ENCODE measurements at places on chromosomes 4 and X.
A peak's percentile ranks its signal among the peaks of the same experiment; 100 is the strongest.

DNA sequence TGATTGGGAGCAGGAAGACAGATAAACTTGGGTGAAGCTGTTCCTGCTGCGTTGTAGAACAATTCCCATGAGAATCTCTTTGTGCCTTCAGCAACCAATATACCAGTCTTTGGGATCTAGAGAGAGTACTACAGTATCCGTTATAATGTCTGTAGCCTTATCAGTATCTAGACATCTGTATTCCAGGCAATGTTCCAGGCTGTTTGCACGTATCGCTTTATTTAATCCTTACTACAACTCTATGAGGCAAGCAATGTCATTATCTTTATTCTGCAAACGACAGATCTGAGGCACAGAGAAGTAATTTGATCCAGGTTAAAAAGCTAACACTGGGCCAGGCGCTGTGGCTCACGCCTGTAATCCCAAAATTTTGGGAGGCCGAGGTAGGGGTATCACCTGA lies 251.6 kb downstream of the ARHGAP24 start:
- no peak for DNase-seq

GRCh38 chr4:86924811-86925210 lies 10.0 kb upstream of the AFF1 start:
- peak; percentile 77 for DNase-seq

DNA sequence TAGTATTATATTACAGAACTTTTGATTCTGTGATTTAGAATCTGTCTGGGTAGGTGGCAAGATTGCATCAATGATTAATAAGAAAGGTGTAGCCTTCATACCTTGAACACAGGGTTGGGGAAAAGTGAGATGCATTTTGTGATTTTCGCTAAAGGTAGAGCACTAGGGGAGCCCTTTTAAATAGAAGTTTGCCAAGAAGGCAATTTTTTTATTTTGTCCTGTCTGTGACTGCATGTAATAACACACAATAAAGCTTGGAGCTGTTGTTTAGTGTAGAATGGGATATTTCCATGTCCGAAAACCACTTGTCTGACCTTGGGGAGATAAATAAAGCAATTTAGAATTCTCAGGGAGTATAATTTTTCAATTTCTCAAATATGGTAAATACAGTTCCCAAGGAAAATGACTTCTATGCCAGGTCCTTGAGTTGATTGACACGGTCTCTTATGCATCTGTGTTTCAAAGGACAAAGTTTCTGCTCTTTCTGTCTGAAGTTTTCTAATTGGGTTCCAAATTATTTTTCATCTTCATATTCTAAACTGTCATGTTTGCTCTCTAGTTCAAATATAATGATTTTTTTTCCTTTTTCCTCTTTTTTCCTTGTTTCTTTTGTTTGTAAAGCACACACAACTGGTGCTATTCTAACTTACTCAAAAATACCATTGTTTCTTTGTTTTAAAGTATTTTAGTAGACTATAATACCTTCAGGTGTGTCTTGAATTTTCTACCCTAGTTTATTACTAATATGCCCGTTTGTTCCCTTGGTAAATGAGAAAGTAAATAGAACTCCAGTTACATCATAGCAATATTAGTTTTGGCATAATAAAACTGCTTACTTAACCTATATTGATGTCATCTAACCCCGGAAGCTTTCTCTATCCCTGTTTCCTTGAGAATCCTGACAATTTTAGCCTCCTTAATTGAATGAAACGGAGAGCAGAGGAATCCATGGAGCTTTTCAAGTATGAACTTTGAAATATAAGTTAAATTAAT lies 87.8 kb upstream of the BMPR1B start:
- DNase-seq = peak; percentile 32

DNA sequence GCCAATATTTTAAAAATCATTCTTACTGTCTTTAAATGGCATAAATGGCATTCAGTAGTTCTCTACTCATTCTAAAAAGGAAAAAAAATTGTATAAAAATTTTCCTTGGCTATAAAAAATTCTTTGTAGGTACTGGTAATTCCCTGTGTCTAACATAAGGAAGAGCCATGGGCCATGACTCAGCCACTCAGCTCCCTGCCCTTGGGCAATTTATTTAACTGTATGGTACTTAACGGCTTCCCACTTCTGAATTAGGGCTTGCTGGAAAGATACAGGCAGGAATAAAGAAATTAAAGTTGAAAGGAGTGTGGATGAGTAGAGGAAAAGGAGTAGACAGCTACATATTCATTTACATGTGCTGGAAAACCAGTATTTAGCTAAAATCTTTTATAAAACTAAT lies 30.6 kb downstream of the ABHD18 start:
- peak; percentile 42 for DNase-seq

GRCh38 chr4:89373394-89373793 lies 65.8 kb upstream of the GPRIN3 start:
- DNase-seq = no peak

DNA sequence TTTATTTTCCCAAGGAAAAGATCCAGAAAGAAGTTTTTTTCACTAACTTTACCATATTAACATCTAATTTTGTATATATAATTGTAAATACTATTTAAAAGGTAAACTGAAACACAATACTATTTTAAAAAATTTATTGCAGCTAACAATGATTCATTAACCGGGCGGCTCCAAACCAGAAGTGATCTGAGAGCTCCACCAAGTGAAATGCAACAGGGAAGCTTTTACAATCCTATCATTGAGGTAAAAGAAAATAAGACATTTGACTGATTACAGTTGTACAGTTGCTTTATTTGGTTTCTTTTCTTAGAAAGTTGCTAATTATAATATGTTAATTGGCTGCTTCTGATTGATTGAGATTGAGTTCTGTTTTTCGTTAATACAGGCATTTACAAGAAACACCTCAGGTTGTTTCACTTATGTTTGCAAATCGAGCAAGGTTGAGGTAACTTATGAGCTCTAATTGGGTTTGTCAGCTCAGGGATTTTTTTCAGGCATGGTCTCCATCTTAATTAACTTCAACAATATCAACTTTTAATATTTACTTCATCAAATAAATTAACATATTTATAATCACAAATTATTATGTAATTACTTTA lies 220.2 kb upstream of the UGT8 start:
- peak; percentile 16 for DNase-seq

DNA sequence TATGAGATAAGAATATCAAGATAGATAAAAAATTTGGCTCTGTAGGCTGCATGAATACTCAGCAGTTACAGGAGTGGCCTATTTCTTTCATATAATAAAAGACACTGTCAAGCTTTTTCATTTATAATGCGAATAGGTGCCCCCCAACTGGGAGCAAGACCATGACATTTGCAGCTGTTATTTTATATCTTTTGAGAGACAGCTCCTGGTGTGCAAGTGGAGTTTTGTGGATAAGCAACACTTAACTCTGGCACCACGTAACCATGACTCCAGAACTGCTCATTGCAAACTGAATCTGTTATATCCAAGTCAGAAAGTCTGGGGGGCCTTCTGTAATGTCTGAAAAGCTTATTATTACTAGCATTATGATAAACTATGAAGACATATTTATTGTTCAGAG lies 1372.4 kb downstream of the C4orf33 start:
- no peak for DNase-seq

- no peak for DNase-seq
Observed at GRCh38 chr4:37424753-37425152, 180.2 kb downstream of the NWD2 start.

GRCh38 chr4:48841045-48841827 lies 10.3 kb downstream of the OCIAD1 start:
- DNase-seq = no peak

DNA sequence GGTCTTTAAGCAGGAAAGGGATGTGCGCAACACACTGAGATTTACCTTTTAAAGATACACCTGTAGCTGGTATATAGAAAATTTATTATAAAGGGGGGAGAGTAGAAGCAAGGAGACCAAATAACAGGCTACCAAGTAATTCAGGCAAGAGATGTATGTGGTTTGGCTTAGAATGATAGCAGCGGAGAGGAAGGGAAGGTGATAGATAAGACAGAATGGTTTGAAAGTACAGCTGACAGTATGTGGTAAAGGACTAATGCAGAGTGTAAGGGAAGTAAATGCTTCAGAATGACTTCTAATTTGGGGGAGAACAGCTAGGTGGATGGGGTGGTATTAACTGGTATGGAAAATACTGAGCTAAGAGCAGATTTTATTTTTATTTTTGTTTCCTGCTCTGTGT lies 308.9 kb downstream of the ANTXR2 start:
- DNase-seq = no peak

DNA sequence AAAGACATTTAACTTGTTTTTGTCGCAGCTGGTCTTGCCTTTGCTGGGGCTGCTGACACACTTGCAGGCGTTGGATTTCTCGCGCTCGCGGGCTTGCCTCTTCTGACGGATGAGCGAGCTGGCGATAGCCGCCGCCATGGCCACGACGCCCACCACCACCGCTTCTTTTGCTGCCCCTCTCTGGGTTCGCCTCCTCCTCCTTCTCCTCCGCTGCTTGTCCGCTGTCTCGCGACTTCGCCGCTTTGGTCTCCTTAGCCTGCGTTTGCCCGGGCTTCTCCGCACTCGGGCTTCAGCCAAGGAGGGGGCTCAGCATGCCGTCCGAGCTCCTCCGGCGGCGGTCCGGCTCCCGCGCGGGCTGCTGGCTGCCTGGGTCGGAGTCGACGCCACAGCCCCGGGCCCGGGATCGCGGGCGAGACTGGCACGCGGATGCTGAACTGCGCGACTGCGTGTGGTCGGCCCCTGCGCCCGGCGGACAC lies 613 bp downstream of the FGF13 start:
- DNase-seq = peak; percentile 10

DNA sequence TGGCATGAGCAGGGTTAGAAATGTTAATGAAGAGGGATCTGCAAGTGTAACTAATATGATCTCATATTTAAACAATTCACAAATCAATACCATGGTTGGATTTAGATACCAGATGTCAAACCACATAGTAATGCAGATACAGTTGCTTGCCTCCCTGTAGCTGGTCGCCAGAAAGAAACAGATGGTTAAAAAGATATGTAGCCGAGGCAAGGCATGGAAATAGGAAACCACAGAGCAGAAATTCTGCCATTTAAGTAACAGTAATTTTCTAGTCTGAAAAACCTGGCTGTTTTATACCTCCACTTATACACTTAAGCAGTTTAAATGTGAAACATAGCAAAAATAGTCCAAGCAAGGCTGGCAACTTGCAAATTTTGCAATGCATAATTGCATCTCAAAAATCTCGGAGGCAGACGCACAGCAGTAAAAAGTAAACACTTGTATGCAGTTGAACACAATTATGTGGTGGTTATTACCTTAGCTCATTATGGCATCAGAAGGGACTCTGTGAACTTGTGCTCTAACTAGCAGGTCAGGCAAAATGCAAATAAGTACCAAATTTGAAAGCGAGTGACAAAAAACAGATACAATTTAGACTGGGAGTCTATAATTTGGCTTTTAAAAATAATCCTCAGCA lies 126.8 kb downstream of the NAA11 start:
- DNase-seq = no peak

DNA sequence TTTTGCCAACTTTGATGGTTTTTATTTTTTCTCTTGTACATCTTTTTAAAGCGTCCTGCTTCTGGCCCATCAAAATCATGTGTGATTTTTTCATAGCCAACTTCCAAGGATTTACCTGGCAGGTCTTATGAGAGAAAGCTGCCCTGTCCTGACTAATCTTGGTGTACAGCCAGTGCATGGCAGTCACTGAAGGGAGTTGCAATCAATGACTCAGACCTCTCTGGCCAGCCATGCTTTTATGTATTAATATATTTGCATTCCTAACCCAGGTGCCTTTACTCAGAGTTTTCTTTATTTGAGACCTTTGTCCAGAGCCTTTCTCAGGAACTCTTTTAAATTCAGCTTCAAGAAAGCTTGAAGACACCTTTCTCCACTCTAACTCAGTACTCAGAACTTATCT lies 691.5 kb upstream of the HTR2C start:
- DNase-seq = no peak

GRCh38 chrX:12877386-12877785 lies 10.5 kb downstream of the TLR7 start:
- peak; percentile 1 for DNase-seq

DNA sequence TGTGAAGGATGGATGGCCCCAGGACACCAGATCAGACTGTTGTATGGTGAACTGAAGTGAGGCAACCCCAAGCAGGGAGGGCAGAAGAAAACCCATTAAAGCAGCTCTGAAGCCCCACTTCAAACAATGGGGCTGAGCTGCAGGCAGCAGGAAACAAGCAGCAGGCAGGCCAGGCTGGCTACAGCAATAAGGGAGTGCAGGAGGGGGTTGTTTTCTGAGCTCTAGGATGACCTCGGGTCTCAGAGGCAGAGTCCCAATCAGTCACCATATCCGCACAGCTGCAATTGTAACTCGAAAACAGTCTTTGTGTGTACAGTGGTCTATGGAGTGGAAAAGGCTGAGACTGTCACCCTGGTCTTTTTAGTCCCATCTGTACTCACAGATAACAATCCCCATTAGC lies 90.4 kb downstream of the COL4A6 start:
- DNase-seq = no peak

DNA sequence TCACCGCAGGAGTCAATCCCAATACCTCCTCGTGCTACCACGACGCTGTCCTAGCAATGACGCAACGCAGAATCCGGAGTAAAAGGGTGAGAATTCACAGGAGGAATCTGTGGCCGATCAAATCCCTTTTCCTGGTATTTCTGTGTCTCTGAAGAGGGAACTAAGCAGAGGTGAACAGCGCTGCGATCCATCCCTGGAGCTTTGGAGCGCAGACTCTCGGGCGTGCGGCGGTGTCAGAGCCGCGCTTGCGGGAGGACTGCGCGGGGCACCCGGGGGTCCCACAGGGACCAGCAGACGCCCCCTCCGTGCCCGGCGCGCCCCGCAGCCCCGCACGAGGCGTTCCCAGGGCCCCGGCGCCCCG lies 17.2 kb upstream of the ZNF718 start:
- DNase-seq = no peak

DNA sequence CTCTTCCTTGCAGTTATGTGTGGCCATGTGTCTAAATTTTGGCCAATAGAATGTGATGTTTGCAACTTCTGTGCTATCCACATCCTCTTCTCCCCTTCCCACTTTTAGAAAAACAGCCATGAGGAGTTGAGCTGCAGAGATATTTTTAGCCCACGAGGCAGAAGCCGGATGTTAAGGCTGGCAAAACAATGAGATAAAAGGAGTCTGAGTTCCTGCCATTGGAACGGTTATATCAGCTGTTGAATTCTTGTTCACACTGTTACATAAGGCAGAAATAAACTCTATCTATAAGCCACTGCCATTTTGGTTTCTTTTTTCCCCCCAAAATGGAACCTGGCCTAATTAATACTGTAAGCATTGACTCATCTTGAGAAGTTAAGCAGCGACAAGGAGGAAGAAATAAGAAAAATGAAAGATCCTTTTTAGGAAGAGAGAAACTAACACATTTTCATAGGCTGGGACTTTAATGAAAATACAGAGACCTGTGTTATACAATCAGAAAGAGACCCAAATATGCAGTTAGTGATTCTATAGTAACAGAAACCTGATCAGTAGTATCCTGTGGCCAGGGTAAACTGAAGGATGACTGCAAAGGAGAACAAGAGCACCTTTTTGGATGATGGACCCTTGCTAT lies 200.5 kb downstream of the INPP4B start:
- DNase-seq = no peak

DNA sequence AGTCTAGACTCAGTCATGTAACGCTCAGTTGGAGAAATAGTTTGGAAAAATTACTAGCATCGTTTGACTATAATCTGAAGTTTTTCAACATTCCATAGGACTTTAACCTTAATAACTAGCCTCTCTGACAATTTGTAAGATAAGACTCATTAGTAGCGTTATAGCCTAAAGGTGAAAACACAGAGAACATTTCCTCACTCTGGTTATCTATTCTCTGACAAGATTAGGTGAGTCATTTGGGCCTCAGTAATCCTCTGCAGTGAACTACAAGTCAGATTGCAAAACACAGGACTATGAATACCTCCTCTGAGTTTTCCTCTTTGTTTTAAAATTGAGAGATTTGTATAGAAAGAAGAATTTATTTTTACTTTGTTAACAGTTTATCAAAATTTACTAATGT lies 31.8 kb upstream of the PDLIM5 start:
- peak; percentile 56 for DNase-seq
